ENCODE measurements at places on chromosomes 5 and 9.

DNA sequence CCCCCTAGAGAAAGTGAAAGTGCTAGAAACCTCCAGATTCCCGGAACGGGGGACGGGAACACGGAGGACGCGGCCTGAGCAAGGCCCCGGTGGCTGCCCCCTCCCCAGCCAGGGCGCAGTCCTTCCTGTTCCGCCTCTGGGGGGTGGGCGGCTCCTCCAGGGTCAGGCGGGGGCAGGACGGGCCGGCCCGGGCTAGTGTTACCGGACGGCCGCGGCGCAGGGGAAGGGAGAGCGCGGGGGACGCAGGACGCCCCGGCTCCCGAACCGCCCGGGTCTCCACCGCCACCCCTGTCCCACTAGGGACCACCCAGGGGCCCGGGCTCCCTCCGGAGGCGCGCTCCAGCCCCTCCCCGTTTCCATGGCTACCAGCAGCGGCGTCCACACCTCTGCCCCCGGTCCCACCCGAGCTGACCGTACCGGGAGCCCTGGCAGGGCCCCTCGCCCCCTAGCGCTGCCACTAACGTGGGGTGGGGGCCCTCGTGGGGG, 579 bp downstream of the SLC12A7 start:
- no peak for DNase-seq

DNA sequence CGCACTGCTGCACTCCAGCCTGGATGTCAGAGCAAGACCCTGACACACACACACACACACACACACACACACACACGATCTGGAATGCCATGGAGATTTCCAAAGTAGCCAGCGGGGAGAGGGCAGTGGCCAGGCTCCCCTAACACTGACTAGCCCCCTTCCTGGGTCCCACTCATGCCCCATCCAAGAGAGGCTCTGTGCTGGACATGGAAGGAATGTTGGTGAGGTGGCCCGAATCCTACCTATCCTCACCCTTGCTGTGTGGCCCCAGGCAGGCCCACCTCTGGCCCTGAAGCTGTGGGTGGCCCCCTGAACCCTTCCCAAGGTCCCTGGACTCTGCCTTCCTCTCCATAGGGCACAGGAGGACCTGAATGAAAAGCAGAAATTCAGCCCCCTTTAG, 7.3 kb downstream of the BRD3 start:
- DNase-seq = no peak

DNA sequence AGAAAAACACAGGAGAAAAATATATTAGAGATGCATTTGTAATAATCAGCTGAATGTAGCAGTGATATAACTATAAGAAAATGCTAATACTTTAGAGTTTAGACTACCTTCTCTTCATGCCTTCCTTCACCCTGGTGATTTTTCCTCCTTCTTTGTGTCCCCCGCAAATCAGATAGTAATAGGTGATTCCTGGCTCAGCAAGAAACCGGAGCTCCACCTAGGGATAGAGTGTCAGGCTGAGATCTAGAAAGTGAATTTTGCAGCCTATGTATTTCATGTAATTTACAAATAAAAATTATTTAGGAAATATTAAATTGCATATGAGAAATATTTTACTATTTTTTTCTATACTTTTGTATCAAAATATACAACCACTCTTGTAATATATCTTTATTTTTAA, 109.8 kb upstream of the ST8SIA4 start:
- no peak for DNase-seq

- no peak for DNase-seq
Observed at GRCh38 chr9:98324801-98325200, 69.4 kb upstream of the TBC1D2 start.

DNA sequence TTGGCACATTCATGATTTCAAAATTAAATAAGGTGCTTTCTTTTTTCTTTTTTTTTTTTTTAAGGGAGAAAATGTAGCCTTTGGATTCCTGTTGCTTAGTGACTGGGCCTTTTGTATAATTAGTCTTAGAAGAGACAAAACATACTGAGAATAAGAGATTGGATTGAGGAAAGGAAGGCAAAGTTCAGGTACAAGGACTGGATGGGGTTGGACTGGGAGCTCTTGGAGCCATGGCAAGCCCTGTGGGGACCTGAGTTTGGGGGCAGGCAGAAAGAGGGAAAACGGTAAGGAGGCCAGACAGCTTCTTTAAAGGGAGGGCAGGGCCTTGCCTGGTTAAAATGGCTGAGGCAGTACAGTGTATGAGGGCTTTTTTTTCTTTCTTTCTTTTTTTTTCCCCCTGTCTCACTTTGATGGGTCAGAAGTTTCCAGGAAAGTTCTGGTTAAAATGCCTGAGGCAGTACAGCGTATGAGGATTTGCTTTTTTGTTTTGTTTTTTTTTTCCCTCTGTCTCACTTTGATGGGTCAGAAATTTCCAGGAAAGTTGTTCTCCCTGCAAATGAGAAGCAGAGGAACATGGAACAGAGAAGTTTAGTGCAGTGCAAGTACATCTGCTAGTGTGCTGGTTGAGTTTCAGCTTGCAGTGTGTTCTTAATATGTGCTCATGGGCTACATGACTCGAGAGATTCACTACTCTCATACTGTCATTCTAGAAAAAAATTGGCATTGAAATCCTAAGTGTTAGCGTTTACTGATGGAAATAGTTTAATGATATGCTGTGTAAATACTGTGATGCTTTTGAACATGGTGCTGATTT, 16.8 kb downstream of the SNX18 start:
- DNase-seq = no peak

- DNase-seq = no peak
Observed at GRCh38 chr5:6872441-6873160, 159.4 kb downstream of the TENT4A start.

DNA sequence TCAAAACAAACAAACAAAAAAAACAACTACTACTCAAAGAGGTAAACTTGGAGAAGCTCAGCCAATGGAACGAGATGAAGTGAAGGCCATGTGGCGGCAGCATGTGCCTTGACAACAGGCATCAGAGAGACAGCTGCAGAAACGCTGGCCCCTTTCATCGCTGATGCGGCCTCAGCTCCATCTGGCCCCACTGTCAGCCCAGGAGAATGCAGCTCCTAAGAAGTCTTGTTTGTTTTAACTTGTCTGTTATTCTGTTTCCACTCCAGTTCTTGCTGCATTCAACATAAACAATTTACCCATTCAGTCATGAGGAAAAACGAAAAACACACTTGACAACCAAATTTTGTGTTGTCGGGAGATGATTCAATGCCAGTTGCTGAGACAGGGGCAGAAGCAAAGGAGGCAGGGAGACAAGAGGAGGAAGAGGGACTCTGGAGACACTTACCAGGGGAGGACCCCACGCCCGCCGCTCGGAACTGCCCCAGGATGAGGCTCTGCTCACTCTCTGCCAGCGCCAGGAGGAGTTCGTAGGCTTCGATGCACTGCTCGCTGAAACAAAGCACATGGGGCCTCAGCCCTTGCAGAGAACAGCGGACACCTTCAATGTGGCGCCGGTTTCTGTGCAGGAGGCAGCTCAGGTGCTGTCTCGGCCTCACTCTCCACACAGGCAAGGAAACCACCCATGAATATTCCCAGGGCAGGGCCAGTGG, 91.2 kb downstream of the DCP2 start:
- DNase-seq = no peak

- no peak for DNase-seq
Observed at GRCh38 chr5:10489810-10490426, 48.2 kb downstream of the ROPN1L start.

GRCh38 chr9:126956917-126957686, 42.5 kb downstream of the RALGPS1 start:
- DNase-seq = no peak

DNA sequence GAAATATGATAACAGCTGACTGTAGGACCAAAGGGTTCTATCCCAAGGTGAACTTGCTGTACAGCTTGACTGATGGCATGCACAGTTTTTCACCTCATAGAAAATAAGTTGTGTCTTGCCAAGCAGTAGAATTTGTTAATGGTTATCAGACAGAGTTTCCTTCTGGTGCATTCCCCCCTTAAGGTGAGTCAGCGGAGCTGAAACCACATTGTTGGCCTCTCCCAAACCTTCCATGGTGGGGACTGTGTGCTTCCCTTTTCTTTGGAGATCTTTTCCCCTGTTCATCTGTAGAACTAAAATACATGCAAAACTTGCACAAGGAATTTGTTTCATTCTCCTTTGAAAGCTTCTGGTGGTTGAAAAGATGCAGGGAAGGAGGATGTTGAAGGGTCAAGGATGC, 179.8 kb downstream of the FGF1 start:
- no peak for DNase-seq

DNA sequence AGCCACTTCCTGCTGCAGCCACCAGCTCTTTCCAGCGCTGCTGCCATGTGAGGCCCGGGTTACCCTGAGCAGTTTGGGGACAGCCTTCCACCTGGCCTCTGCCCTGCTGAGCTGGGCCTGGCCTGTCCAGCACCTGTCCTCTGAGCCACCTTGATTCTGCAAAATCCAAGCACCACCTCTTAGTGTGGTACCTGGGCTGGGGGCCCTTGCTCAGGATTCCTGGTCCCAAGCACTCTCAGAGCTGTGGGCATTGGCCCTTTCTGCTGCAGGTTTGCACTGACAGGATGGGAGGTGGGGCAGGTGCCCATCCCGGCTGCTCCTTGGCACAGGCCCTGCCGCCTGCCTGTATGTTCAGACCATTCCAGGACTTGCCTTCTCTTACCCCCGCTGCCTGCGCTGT, 309.2 kb upstream of the IRX4 start:
- DNase-seq = no peak

- DNase-seq = no peak
Observed at GRCh38 chr9:37030611-37030939, 3.5 kb downstream of the PAX5 start.
